ENCODE measurements at places on chromosomes 7 and 10. TPM values are rescaled to one million over a fixed set of nuclear protein-coding genes. Genes with fewer than 3 reads are reported as not detected.

Gene NKX2-3
- total RNA-seq: not detected

DNA sequence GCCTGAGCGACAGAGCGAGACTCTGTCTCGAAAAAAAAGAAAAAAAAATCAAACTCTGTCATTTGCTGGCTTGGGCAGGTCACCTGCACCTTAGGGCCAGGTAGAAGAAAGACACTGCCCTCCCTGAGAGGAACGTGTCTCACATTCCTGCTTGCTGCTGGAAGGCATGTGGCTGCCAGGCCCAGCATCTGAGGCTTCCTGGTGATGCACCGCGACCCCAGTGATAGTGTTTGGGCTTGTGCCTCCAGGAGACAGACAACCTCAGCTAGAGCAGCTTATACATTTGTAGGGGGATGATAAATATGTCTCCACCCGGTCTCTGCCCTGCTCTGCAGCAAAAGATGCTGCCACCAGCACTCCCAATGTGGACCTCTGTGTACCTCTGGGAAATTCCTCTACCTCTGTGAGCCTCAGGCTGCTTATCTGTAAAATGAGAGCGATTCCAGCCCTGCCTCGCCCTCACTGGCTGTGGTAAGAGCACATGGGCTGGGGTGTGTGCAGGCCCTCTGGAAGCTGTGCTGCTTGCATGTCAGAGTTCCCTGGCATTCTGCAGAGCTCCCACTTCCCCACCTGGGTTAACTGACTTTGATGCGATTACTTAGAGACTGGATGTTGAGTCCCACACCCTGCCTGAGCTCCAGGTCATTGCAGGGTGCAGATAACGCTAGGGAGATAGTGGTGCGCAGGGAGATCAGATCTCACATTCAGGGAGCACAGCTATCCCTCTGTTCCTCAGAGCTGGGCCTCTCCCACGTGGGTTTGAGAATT lies 19.9 kb downstream of the SLC29A3 start:
- no peak overlapping the region for H3K27ac ChIP-seq
- H3K36me3 ChIP-seq: no peaks in the 10 kb centered on the region
- no peaks in the 10 kb centered on the region for H3K4me1 ChIP-seq

Gene MARCHF5
- total RNA-seq: 21.7 TPM

DNA sequence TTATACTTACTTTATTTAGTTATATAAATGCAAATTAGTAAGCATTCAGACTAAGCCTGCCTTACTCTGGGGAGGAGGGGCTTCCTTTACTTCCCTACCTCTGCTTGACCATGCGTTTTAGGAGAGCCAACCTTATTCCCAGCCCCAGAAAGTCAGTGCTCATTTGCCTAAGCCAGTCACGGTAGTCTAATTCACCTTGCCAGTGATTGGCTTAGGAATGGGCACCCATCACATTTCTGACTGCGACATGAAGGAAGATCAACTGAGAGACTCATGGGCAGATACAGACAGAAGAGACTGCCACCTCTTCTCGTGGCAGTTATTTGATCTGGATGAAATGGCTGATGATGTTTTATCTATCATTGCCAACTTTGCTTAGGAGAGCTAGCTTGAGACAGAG lies 29.5 kb downstream of the RPA3 start:
- DNase-seq: no peak
- no peaks in the 10 kb centered on the region for H3K27me3 ChIP-seq
- H3K4me3 ChIP-seq: no peak overlapping the region

- H3K27me3 ChIP-seq: no peaks in the 10 kb centered on the region
- H3K4me3 ChIP-seq: no peak overlapping the region
- DNase-seq: no peak
- H3K27ac ChIP-seq: no peak overlapping the region
Measured at GRCh38 chr10:23918839-23919238, 290.1 kb upstream of the KIAA1217 start.

DNA sequence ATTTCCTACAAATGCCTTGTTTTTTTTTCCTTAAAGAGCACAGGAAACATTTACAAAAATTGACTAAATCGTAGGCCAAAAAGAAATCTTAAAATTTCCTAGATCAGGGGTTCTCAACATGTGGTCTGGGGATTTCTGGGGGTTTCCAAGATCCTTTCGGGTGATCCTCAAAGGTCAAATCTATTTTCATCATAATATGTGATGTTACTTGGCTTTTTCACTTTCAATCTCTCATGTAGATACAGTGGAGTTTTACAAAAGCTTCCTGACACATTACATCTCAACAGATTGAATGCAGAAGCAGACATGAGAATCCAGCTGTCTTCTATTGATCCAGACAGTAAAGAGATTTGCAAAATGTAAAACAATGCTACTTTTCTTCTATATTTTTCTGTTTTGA lies 497.3 kb downstream of the INHBA start:
- H3K4me1 ChIP-seq: no peaks in the 10 kb centered on the region
- DNase-seq: no peak
- no peaks in the 10 kb centered on the region for H3K27me3 ChIP-seq
- no peak overlapping the region for H3K27ac ChIP-seq
- H3K4me3 ChIP-seq: no peak overlapping the region

Data from activated CD8-positive, alpha-beta memory T cell treated with anti-CD3 and anti-CD28 coated beads, Interleukin-2, amount 10 ng/mL, durations not matched to agents 7 days and 5 days (primary cell).